IPS DF 6.9 (cell line): ENCODE measurements at places on chromosomes 6 and 20.

GRCh38 chr6:126963077-126963809 is 155.2 kb upstream of the RSPO3 start:
- no peak for DNase-seq

DNA sequence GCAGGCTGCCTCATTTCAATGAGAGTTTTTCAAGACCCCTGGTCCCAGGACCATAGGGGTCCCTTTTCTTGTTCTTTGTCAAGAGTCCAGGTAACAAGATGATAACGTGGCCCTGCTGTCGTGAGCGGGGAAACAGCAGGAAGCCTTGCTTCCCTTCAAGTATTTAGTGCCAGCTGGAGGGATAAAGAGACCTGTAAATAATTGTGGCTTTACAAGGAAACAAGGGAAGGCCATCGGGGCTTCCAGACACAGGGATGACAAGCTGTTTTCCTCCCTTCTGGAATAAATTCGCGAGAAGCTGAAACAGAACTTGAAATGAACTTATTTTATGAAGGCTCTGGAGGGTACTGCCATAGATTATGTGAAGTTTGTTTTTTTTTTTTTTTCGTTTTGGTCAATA is 163.2 kb downstream of the SYNDIG1 start:
- DNase-seq: no peak

- DNase-seq: no peak
Measured at GRCh38 chr6:166751051-166751595, 124.1 kb upstream of the RPS6KA2 start.

- DNase-seq: no peak
Measured at GRCh38 chr6:136901212-136901784, 20.8 kb upstream of the SLC35D3 start.

DNA sequence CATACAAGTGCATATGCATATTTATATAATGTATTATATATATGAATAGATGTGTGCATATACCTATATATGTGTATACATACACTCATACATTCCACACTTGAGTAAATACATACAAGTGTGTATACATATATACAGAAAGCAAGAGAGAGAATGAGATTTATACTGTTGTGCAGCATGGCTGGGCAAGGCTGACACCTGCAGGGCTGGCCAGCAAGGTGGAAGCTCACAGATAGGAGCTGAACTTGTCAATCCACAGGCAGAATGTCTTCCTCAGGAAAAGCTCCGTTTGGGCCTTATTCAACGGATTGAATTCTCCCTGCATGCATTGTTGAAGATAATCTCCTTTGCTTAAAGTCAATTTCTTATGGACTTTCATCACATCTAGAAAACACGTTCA is 256.7 kb downstream of the ZNF217 start:
- no peak for DNase-seq

DNA sequence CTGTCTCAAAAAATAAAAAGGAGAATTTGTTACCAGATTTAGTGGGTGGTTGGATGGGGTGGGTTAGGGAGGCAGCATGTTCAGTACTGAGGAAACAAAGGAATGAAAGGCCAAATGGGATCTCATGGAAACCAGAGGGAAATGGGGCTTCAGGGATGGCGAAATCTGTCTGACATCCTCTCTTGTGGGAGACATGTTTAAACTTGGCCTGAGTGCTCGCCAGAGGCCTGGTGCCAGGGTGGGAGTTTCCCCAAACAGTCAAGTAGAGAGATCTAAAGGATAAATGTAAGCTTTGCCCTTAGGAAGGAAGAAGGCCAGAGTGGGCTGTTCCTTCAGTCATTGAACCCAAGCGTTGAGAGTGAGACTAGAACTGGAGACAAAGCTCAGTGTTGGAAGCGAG is 61.9 kb upstream of the AKIRIN2 start:
- DNase-seq: no peak

DNA sequence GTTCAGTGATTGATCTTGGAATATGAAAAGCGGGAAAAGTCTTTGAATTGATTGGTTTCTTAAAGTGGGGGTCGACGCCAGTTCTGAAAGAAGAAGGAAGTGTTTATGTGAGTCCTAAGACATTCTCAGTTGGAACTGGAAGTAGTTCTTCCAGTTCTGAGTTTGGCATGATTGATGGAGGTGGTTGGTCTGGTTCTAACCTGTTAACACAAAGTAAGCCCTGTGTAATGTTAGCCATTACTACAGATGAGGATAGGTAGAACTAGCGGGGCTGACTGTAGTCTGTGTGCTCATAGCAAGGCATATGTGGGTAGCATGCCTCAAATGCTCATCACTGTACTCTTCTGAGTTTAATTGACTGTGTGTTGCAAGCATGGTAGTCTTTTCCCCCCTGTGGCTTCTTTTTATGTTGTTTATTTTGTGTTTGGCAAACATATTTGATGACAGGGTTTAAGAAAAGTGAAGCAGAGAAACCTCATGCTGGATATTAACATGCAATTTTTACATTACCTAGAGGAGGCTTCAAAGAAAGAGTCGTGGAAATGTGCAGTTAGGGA is 24.9 kb downstream of the CITED2 start:
- no peak for DNase-seq

DNA sequence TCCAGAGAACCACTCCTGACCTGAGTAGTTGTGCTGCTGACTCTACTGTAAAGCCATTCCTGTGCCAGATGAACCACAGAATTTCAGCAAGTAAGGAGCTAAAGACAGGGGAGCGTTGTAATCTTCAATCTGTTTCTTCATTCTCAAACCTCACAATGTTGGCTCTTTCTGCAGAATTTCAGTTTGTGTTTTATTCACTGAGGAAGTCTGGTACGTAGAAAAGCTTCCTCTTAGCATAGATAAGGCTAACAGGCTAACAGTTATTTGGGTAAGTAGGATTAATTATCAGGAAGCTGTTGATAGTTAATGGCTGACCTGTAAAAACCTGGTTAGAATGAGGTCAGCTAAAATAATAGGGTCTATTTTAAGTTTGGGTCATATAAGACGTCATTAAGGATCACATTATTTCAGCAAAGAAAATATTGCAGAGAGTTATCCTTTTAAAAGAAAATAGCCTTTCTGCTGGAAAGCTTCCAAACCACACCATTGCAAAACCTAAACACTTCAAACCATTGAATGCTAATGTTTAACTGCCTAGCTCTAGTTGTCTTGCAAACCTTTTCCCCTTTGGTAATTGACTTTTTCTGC is 14.1 kb upstream of the TENT5A start:
- no peak for DNase-seq

GRCh38 chr20:17171746-17172280 is 55.0 kb upstream of the PCSK2 start:
- DNase-seq: no peak

- no peak for DNase-seq
Measured at GRCh38 chr6:77180326-77180725, 283.0 kb downstream of the HTR1B start.

- no peak for DNase-seq
Measured at GRCh38 chr6:125057392-125058246, 95.4 kb downstream of the RNF217 start.

- no peak for DNase-seq
Measured at GRCh38 chr6:151585741-151586140, 91.9 kb downstream of the CCDC170 start.

GRCh38 chr20:36086767-36087166 is 67.8 kb upstream of the EPB41L1 start:
- no peak for DNase-seq

DNA sequence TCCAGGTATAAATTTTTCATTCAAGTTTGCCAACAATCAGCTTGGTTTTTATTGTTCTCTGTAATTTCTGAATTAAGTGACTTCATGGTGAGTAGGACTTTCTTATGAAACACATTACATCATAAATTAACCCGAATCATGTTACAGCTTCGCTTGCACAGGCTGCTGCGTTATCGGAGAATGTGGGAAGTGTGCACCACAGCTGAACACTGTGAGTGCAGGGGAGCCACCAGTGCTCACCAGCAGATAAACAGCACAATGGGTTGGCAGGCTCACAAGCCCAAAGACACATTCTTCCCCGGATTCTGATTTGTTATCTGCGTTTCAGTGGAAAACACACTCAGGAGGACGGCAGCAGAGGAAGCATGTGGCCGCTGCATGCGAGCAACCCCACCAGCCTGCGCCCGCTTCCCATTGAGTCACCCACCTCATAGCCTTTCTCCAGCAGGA is 121.1 kb downstream of the GMDS start:
- no peak for DNase-seq

DNA sequence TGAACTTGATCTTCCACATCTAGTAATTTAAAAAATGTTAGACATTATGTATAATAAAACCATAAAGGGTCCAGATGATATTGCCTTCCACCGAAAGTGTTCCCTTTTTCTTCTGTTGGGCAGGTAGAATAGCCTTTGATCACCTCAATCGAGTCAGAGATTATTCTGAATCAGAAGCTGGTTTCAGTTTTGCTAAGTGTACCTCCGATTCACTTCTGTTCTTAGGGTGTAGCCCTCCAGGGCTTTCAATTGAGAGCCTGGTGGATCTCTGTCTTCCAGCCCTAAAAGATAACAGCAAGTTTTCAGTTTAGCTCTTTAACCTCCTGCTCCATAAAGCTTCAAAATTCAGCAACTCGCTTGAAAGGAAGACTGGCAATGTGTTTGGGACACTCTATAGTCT is 21.1 kb upstream of the AIG1 start:
- DNase-seq: no peak

GRCh38 chr20:32125506-32125905 is 16.0 kb downstream of the TM9SF4 start:
- no peak for DNase-seq

DNA sequence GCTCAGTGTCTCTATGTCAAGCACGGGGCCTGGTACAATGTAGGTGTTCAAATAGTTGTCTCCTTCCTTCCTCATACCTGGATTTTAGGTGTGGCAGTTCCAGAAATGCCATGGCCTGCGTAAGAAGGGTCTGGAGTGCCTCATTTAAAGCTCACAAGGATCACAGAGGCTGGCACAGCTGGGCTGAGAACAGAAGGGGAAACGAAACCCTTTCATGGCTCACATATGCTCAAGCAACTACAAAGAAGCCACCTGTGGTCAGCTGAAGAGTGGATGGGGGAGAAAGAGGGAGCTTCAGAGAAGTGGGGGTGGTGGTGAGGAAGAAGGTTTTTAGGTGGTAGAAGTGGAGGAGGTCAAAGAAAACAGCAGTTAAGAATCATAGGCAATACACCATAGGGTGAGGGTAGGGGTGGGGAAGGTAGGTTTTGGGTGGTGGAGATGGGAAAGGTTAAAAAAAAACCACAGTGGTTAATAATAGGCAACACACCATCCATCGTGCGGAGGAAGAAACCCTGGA is 17.0 kb upstream of the TOP1 start:
- DNase-seq: no peak

- no peak for DNase-seq
Measured at GRCh38 chr20:50068041-50068651, 44.8 kb downstream of the UBE2V1 start.

DNA sequence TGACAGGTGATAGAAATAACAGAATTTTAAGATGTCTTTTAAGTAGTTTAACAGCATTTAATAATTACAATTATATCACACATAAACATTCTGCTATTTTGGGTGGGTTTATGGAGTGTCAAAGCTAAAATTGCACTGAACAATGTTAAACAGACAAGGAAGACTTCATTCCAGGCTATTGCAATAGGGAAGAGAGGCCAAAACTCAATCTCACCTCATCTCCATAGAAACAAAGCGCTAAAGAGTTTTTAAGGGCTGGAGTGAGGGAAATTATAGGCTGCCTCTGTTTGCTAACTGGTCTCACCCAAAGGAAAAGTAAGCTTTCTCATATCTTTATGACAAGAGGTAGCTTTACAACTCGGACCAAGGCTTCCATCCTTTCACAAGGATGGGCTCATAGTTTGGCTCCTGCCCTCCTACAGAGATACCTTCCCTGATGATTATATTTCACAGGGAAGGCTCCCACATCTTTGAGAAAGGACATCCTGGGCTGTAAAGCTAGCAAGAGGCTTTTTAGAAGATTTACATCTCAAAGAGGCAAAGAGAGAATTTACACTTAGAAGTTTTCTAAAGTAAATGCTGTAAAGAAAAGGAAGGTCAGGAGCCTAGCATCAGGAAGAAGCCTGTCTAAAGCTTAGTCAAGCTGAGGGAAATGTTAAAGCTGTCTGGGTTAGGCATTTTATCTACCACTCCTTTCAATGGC is 350.2 kb upstream of the IMPG1 start:
- no peak for DNase-seq

DNA sequence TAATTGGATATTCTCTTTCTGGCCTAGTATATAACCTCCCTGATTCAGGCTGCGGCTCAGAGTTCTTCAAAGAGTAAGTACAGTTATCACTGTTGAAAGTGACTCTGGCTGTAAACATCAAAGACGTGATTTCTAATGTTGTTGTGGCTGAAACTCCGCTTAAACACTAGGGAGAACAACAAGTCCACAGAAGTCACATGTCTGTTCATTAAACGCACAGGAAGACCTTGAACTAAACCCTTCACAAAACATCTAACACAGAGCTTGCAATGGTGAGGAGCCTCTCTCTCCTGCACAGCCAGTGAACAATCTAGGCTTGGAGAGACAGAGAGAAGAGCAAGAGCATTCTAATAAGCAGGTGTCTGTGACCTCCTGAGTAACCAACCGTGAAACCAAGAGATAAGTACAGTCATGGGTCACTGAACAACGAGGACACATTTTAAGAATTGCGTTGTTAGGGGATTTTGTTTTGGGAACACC is 249.3 kb downstream of the PRKN start:
- no peak for DNase-seq

DNA sequence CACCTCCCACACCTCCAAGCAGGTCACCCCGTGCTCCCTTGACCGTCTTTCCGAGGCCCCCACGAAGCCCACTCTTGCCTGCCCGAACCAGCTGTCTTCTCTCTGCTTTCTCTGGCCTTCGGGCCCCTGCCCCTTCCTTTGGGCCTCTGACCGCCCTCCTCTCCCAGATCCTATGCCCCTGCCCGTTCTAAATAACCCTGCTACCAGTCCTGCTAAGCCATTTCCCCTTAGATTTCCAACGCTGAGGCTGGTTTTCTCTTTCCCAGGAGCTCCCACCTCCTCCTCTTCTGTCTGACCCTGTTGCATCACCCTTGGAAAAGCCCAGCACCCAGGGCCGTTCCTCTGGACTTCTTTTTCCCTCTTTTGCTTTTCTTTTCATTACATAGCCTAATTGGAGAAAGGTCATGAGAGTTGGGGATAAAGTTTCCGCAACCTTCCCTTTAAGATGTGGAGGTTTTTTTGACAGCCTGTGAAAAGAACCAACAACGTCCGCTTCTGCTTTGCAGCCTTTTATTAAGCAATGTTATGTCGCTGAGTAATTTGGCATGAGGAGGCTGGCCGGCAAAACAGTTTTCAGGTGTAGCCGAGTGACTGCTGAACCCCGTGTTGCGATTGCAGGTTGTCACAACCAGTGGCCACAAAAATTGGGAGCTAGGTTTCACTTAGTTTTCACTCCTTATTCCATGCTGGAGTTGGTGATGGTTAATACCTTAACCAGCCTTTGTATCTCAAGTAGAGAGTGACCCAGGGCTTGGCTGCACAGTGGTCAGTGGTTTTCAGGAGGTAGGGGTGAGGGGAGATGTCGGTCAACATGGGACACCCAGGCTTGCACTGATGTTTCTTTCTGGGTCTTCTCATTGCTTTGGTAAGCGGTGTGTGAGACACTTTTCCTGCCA is 970 bp downstream of the BLTP3A start:
- no peak for DNase-seq
